ENCODE measurements at places on chromosomes 13 and 19.
A peak's percentile ranks its signal among the peaks of the same experiment; 100 is the strongest.

GRCh38 chr13:109738298-109738746 lies 48.1 kb downstream of the IRS2 start:
- DNase-seq, result no peak

GRCh38 chr19:3576696-3577443 lies 4.1 kb downstream of the HMG20B start:
- DNase-seq, result peak; percentile 58

DNA sequence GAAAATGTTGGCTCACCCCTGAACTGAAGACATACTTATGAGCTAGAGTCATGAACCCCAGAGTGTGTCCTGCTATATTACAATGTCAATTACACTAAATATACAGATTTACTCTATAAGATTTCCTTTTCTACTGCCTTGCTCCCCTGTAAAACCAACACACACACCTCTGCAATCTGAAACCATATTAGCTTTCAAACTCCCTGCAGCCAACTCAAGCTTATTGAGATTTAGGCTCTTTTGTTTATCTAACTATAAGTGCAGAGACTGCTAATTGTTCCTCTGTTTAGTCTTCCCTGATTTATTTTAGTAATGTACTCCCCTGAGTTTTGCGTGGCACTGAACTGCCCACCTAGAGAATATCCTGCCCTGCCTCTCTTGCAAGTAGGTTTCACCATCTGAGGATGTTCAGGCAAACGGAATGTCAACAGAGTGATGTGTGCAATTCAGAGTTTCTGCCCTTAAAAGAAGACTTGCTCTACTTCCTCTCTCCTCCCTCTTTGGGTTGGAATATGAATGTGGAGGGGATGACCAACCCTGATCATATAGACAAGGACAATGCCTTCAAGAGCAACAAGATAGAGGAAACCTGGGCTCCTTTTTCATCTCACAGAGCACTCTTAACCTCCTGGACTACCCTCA lies 22.3 kb downstream of the FAM216B start:
- DNase-seq, result no peak

DNA sequence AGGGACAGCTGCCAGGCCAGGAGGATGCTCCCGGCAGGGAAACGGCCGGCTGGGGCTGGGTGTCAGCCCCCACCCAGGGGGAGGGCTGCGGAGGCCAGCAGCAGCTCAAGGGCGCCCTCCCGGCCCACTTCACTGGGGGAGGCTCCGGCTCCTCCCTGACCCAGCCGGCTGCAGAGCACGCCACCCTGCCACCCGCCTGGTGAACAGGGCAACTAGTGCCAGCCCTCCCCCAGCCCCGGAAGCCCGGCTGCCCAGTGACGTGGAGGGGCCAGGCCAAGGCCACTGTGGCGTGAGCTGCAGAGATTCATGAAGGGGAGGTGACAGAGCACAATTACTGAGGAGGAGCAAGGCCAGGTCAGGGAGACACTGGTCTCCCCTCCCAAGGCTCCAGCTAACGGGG lies 14.7 kb downstream of the REXO1 start:
- no peak for DNase-seq

- DNase-seq, result no peak
These were observed 70.7 kb downstream of the FOXO1 start for GRCh38 chr13:40595693-40596092.

Measured in H1 (cell line).